Cerebellar cortex (tissue), 1 donor: ENCODE measurements at places on chromosomes 5 and 9.

DNA sequence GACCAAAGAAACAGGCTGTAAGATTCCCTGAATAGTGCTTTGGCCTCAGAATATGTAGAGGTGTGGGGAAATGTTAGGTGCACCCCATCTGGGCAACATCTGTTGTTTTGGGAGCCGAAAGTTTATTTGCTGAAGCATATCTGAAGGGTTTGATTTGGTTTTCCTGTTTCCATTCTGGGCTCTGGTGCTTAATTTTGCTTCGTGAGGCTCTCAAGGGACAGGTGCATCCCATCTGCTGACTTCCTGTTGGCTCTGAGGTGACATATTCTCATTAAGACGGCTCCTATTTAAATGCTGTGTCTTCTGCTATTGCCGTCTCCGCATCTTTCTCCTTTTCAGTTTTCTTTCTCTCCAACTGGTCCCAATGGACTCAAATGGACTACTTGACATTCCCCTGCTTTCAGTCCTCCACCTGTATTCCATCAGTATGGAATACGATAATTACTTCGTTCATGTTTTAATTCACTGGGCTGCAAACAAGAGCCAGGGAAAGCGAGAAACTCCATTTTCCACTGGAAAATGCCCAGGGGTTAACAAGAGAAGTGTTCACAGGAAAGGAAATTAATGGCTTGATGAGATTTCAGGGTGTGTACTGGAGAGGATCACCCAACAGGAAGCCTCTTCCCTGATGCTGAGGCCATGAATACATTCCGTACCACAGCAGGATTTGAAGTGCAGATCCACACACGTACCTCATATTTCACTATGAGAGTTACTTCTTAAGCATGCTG is 104.0 kb downstream of the MTX3 start:
- DNase-seq, result no peak

- DNase-seq, result no peak
These were observed 14.2 kb upstream of the AHRR start for GRCh38 chr5:307306-307705.

DNA sequence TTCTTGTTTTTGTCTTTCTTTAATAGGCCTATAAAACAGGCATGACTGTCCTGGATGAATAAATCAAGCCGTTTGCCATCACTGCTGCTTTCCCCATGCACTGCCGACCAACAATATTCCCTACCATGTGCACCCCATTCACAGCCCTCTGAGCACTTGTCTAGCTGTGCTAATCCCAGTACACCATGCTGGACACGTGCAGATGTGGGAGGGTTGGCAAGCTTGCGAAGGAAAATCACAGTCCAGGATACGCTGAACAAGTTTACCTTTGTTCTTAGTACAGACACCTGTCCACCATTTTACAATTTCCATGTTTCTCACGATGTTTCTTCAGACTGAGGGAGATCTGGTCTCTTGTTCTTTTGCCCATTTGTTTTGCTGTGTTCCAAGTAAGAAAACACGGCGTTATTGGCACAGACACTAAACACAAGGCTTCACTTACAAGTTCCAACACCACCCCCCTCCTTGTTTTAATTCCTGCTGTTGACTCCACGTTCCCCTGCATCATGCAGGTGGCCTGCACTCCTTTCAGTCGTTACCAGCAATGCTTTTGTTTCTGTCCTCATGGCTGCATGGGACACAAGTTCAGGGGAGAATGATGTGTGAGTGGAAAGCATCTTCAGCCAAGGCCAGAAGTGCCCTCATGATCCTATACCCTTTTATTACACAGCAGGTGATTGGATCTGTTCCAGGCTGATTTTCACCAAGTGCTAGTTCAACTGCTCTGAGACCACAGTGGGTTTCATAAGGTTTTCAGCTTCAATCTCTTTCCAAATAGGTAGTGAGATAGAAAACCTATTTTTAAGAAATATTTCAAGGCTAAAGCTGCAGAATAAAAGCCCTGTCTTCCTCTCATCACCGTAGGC is 608.9 kb downstream of the IRX1 start:
- no peak for DNase-seq

DNA sequence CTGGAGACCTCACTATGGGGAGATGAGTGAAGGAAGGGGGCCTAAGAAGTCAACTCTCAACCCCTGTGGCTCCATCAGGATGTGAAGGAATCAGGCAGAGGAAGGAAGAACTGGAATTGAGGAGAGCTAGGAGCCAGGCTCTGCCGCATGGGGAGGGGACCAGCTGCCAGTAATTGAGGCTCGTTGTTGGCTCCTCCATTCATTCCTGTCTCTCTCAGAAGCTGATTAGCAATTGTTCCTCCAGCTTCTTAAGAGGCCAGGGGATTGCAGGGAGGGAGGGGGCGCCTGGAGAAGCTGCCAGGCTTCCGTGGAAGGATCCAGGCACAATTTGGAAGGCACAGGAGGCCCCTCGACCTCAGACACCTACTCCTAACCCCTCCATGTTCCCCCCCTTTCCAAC is 20.5 kb upstream of the TTLL11 start:
- DNase-seq, result no peak

GRCh38 chr9:14660721-14661120 is 32.5 kb downstream of the ZDHHC21 start:
- DNase-seq, result no peak

- no peak for DNase-seq
These were observed 1730.6 kb downstream of the EFNA5 start for GRCh38 chr5:105940181-105940580.

- DNase-seq, result no peak
These were observed 22.7 kb downstream of the AP3B1 start for GRCh38 chr5:78271766-78272165.

DNA sequence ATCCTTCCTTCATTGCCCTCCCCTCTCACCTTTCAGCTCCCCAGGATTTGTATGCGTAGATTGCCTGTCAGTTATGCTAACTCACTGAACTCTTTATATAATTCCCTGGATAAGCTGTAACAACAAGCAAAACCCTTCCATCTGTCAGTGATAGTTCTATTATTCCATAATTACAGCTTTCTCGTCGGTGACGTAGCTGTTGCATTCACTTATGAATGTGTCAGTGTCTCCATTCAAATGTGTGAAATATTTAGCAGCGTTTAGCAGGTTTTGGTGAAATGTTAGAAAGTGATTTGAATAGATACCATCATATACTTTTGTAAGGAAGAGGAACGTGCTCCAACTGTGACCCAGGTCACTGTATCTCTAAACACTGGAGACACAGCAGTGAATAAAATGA is 45.2 kb downstream of the PIP5K1B start:
- DNase-seq, result no peak

DNA sequence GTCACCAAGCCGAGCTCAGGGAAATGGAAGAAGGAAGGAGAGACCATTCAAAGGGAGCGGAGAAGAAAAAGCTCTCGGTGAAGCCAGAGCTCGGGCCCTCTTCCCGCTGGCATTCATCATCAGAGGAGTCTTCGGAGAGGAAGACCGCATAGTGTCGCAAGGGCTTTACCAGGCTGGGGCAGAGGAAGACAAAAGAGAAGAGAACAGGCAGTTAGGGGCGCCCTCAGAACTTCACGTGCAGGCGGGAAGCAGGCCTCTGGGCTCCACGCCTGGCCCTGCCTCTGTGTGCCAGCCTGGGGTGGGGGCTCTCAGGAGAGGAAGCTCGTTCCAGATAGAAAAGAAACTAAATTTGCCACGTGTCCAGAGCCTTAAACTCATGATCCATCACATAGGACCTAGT is 31.7 kb downstream of the CRB2 start:
- DNase-seq, result no peak

- peak; percentile 28 for DNase-seq
These were observed 6.7 kb upstream of the BRINP1 start for GRCh38 chr9:119375892-119376291.

- DNase-seq, result no peak
These were observed 5.6 kb upstream of the TBC1D13 start for GRCh38 chr9:128781187-128782070.

DNA sequence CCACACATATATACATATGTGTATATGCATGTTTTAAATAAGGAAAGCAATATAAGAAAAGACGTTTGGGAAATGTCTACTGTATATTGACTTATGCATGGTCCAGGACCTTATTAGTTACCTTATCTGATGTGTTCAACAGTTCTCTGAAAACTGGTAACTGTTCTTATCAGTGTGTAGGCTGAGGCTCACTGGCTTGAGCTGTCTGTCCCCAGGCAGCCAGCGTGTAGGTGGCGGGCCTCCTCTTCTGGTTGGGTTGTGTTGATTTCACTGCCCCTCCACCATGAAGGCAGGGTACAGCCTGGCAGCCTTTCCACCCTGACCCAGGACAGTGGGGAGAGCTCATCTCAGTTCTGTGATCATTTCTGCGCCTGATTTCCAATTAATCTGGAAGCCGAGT is 38.7 kb upstream of the SEMA4D start:
- DNase-seq, result no peak

GRCh38 chr5:163809473-163809872 is 304.1 kb downstream of the MAT2B start:
- DNase-seq, result no peak

DNA sequence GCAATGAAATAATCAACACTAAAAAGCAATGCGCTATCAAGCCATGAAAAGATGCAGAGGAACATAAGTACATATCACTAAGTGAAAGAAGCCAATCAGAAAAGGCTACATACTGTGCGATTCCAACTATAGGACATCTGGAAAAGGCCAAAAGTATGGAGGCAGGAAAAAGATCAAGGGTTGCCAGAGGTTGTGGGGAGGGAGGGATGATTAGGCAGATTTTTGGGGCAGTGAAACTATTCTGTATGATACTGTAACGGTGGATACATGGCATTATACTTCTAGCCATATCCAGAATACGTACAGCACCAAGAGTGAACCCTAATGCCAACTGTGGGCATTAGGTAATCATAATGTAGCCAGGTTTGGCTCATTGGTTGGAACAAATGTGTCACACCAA is 50.0 kb upstream of the FAM120AOS start:
- no peak for DNase-seq

DNA sequence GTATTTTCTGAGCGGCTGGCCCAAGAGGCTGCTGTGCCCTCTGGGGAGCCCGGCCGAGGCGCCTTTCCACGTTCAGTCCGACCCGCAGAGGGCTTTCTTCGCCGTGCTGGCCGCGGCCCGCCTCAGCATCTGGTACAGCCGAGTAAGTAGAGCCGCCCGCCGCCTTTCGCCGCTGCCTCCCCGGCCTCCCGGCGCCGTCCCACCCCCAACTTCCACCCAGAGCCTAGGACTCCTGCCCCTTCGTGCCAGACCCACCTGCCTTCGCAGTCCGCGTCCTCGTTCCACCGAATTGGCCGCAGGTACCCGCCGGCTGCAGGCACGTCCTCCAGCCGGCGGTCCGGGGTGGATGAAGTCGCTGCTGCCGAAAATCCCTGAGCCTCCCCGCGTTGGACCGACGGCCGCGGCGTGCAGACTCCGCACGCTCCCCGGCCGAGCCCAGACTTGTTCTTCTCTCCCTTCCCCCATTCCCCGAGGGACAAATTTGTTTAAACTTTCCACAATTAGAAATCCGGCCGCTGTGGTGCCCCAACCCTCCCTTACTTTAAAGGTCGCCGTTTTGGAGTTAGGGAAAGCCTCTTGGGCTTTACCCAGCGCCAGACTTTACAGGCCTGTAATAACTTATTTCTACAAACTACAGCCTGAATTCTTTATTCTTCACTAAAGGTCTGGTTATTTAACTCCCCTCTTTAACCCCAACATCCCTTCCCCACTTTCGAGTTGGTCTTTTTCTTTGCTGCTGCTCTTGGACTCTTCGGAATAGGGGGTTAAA is 589 bp downstream of the RIC1 start:
- DNase-seq, result peak; percentile 35

GRCh38 chr5:151556806-151557205 is 34.3 kb downstream of the FAT2 start:
- DNase-seq, result no peak

GRCh38 chr9:36029765-36030528 is 6.8 kb upstream of the RECK start:
- DNase-seq, result no peak

GRCh38 chr5:93821891-93822415 is 80.6 kb upstream of the POU5F2 start:
- no peak for DNase-seq

GRCh38 chr5:134411228-134411545 is 494 bp downstream of the CDKN2AIPNL start:
- DNase-seq, result no peak

DNA sequence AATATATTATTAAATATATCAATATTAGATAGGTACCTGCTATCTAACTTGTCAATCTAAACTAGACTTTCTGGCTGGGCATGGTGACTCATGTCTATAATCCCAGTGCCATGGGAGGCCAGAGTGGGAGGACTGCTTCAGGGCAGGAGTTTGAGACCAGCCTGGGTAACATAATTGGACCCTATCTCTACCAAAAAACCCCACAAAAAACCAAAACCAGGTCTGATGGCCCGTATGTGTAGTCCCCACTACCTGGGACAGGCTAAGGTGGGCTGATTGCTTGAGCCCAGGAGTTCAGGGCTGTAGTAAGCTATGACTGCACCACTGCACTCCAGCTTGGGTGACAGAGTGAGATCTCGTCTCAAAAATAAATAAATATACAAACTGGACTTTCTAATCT is 55.0 kb downstream of the PJA2 start:
- no peak for DNase-seq
